ENCODE measurements at places on chromosomes 13 and 19.

DNA sequence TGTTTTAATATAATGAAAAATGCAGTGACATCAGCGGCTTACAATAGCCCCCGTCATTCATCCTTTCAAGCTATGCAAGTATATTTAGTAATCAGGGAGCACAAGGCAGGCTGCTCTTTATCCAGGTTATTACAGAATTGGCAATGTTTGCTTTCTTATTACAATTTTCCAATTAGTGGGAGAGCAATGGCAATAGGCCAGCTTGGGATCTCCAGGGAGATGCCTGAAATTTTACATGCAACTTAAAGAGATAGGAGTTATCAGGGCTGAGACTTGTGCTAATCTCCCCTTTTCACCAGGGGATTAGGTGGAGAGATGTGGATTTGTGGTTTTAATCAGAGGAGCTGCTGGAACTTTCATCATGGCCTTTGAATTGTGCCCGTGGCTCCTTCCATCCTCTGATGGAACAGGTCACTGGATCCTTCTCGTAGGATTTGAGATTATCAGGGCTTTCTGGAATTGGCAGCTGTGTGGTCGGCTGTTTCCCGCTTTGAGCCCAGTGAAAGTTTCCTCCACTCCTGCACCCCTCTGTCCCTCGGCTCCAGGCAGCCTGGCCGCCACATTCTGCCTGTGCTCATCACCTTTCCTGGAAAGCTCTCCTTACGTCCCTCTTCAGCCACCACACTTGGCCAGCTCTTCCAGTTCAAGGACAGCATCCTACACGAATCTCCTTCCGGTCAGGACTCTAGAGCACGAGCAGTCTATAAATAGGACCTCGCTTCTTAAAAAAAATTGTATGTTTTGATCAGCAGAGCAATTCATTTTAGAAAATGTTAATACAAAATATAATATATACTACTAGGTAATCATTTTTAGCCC is 47.0 kb downstream of the CBY2 start:
- DNase-seq = no peak

GRCh38 chr13:98372876-98373275 is 195.8 kb upstream of the RNF113B start:
- DNase-seq = peak; percentile 68

GRCh38 chr13:21234526-21234925 is 58.1 kb downstream of the MRPL57 start:
- DNase-seq = no peak

- DNase-seq = no peak
Measured at GRCh38 chr13:50485979-50486935, 357.2 kb downstream of the DLEU7 start.

DNA sequence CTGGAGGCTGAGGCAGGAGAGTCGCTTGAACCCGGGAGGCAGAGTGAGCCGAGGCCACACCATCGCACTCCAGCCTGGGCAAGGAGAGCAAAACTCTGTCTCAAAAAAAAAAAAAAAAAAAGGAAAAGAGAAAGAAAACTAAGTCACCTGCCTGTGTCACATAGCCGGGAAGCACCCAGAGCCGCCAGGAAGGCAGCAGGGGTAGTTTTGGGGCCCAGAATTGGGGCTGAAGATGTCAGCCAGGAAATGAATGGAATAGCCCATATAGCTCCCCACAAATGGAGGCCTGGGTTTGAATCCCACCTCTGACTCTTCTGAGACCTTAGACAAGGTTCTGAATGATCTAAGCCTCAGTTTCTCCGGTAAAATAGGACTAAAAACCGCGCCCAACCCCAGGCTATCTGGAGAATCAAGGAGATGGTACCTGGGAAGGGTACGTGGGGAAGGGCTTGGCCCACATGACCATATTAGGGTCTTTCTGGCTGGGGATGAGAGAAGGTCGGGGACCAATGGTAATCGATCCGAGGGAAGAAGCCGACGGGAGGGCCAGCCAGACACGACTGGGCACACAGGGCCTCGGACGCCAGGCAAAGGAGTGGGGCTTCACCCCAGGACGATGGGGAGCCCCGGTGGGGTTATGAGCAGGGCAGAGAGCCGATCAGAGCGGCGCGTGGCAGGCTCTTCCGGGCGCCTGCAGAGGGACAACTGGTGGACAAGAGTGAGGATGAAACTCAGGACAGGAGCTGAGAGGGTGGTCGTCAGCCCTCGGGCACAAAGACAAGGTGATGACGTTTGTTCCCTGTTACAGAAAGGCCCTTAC is 14.4 kb downstream of the CCDC124 start:
- DNase-seq = no peak

- DNase-seq = no peak
Measured at GRCh38 chr19:10915130-10916091, 13.0 kb downstream of the YIPF2 start.

DNA sequence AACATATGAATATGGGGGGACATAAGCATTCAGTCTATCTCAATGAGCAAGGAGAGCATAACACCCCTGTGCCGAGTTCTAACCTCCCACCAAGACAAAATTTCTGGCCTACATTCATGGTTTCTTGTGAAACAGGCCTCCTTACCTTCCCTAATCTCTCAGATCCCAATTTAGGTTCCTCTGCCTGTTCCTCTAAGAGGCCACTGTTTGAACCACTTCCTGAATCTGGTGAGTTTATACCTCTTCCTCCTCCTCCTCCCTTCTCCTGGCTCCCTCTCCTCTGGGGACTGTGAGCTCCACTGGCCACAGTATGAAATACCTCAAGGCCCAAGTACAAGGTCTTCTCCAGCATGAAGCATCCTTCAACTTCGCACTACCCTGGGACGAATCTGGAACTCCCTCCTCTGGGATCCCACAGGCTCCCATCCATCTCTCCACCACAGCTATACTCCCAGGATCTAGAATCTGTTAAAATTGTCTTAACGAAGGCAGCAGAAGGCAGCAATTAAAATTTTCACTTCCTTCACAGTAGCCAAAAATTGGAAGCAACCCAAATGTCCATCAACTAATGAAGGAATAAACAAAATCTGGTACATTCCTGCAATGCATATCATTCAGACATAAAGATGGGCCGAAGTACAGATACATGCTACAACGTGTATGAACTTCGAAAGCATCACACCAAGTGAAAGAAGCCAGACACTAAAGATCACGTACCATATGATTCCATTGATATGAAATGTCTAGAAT is 7.8 kb upstream of the SIGLECL1 start:
- DNase-seq = no peak

GRCh38 chr13:75255653-75256052 is 226.3 kb downstream of the TBC1D4 start:
- no peak for DNase-seq

GRCh38 chr19:46309056-46309455 is 12.2 kb downstream of the HIF3A start:
- no peak for DNase-seq

DNA sequence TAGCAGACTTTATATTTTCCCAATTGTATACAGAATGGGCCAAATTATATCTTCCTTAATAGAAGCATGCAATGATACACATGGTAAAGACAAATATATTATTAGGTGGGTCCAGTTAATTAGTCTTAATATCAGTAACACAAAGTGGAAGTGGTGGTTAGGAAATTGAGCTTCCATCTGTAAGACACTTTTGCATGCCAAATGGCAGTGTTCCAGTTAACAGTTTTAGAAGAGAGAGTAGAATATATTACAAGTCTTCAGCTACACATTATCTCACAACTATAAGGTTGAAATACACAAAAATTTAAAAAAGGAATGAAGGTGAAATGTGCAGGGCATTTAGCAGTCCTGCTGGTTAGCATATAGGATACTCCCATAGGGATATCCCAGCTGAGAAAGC is 536.5 kb downstream of the PCDH9 start:
- no peak for DNase-seq
